Stimulated activated CD4-positive, alpha-beta T cell treated with anti-CD3 and anti-CD28 coated beads, Interleukin-1b, Interleukin-23, amount 100 ng/mL, for 4 hours (primary cell): ENCODE measurements at places on chromosomes 6 and 20.

DNA sequence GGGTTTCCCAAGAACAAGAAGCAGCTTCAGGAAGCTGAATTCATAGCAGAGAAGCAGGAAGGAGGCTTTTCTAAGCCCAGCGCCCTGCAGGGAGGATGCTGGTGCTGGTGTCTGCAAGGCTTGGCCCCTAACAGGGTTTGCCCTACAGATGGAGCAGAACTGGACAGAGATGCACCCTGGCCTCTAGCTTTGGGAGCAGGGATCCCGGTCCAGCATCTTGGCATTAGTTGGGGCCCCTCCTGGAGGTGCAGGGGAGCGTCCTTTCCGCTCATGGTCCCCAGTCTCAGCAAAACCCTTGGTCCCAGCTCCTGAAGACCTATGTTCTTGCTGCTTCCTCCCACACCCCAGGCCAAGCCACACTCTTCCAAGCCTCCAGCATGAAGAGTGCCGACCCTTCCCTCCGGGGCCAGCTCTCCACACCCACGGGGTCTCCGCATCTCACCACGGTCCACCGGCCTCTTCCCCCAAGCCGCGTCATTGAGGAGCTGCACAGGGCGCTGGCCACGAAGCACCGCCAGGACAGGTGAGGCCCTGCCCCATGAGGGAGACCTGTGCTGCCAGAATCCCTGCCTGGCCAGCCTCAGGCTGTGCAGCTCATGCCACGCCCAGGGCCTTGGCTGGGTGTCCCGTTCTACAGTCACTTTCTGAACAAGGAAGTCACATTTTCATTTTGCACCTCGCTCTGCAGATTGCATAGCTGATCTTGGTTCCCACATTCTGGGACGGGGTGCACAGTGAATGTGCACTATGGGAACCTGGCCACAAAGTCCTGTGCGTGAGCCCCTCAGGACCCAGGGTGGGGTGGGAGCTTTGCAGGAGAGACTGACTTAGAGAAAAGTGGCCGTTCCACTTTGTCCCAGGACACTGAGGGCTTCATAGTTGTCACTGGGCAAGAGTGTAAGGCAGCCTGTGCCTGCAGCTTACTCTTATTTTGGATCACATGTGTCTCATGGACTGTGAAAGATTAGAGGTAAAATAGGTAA lies 160.2 kb downstream of the SYCP2 start:
- no peak for DNase-seq

GRCh38 chr6:85865420-85866369 lies 223.0 kb upstream of the SYNCRIP start:
- no peak for DNase-seq

GRCh38 chr20:63860325-63861051 lies 810 bp upstream of the ABHD16B start:
- DNase-seq: no peak

GRCh38 chr20:26214991-26215390 lies 518.3 kb upstream of the ZNF337 start:
- DNase-seq: no peak

DNA sequence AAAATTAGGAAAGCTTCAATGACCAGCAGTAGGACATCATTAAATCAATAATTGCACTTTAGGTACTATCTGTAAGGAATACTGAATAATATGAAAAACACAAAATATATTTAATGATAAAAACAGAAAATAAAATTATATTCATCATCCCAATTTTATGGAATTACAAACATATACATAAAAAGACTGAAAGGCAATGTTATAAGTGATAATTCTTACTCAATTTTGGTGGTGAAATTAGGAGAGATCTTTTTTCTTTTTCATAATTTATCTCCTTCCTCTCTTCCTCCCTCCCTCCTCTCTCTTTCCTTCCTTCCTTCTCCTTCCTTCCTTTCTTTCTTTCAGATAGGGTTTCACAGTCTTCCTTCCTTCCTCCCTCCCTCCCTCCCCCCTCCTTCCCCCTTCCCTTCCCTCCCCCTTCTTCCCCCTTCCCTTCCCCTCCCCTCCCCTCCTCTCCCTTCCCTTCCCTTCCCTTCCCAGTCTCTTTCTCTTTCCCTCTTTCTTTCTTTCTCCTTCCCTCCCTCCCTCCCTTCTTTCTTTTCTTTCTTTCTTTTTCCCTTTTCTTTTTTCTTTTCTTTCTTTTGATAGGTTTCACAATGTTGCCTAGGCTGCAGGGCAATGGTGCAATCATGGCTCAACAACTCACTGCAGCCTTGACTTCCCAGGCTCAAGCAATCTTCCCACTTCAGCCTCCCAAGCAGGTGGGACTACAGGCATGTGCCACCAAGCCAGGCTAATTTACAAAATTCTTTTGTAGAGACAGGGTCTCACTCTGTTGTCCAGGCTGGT lies 36.8 kb downstream of the RSPH3 start:
- DNase-seq: no peak

DNA sequence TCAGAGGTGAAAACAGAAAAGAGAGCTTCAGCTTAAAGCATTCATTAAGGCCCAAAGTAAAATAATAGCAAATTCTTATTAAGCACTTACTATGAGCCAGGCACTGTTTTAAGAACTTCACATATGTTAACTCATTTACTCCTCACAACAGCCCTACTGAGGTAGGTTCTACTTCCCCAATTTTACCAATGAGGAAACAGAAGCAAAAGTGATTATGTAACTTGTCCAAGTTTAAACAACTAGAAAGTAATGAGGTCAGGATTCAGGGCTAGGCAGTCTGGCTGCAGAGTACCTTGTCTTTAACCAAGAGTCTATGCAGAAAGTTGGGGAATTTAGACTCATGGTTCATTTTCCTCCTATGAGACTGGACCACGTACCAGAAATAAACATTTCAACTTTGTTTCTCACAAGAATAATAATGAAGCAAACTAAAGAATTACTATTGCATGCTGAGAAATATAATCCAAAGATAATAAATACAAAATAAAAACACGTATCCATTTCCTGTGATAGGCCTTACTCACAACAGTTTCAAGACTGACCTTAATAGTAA lies 3.8 kb downstream of the COL21A1 start:
- no peak for DNase-seq
